ENCODE measurements at places on chromosomes 6 and 20.

DNA sequence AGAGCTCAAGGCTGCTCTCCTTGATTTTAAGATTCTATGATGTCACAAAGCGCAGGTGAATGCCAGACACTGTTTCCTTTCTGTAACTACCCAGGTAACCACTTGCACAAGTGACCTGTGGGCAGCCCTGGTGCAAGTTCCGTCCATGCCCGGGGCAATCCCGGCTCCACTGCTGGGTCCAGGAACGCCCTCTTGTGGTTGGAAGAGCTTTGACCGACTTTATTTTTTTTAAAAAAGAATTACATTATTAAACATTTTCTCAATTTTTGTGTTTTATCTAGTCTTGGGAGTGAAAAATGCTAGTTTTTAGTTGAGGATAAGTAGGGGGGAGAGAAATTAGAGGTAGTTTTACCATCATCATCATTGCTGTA lies 695.2 kb downstream of the QKI start:
- DNase-seq = no peak

DNA sequence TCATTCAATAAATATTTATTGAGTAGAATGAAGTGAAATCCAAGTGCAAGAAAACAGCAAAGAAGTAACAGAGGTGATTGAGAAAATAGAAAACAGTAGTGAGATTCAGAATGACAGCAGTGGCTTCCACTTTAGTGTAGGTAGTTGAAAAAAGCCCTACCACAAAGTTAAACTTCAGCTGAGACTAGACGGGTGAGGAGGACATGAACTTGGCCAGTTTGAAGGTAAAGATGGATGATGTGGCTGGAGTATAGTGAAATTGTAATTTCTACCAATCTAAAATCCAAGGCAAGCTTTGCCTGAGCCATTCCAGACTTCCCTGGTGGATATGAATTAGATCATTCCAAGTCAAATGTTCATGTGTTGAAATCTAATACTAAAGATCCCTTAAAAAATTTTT lies 32.6 kb upstream of the AHI1 start:
- DNase-seq = no peak

GRCh38 chr6:83511901-83512681 lies at the start of gene PRSS35:
TSS of gene PRSS35 (plus strand) at chr6:83512534. CDS start at chr6:83523442, 10,908 bp downstream.
- DNase-seq = no peak

- no peak for DNase-seq
Measured at GRCh38 chr6:139029470-139030227, 1.1 kb downstream of the ABRACL start.

DNA sequence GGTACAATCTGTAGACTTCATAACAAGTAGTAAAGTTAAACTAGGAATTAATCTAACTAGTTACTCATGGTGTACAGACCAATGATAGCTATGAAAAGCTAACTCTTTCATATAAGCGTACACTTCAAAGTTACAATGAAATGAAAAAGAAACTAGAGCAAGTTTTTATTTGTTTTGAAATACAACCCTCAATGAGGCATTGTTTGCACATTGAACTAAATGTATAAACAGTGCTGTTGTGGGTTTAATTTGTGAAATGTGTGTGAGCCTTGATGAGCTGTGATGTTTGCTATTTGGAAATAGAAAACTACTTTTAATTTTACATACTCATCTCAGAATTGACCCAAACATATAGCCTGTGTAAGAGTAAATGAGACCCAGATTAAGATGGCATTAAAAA lies 11.1 kb upstream of the EYA4 start:
- no peak for DNase-seq

DNA sequence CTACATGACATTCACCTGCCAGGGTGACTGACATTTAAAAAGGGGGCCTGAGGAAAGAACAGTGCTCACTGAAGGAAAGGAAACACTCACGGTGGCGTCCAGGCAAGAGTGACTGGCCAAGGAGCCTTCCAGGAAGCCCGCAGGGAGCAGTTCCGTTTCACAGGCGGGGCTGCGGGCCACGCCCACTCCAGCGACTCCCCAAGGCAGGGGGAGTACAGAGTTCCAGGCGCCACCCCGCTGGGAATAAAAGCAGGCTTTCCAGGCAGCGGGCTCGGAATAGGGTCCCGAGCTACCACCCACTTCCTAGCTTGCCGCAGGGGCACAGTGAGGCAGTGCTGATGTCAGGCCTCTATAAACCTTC lies 34.2 kb downstream of the PKIG start:
- no peak for DNase-seq

- no peak for DNase-seq
Measured at GRCh38 chr6:44917430-44917829, 410.7 kb upstream of the RUNX2 start.

- DNase-seq = no peak
Measured at GRCh38 chr6:148842296-148843019, 95.6 kb downstream of the UST start.

DNA sequence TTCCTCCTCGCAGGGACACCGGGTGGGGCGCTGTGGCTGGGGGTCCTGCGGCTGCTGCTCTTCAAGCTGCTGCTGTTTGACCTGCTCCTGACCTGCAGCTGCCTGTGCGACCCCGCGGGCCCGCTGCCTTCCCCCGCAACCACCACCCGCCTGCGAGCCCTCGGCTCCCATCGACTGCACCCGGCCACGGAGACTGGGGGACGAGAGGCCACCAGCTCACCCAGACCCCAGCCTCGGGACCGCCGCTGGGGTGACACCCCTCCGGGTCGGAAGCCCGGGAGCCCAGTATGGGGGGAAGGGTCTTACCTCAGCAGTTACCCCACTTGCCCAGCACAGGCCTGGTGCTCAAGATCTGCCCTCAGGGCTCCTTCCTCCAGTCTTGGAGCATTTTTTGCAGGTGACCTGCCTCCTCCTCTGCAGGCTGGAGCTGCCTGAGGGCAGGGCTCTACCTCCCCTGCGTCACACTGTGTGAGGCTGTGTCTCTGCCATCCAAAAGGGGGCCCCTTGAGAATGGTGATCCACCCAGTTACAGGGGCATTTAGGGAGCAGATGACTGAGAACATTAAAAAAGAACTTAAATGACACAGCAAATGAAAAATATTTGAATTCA lies 3.9 kb upstream of the CNPY3 start:
- no peak for DNase-seq

- DNase-seq = no peak
Measured at GRCh38 chr6:7254980-7255835, 57.8 kb downstream of the SSR1 start.

DNA sequence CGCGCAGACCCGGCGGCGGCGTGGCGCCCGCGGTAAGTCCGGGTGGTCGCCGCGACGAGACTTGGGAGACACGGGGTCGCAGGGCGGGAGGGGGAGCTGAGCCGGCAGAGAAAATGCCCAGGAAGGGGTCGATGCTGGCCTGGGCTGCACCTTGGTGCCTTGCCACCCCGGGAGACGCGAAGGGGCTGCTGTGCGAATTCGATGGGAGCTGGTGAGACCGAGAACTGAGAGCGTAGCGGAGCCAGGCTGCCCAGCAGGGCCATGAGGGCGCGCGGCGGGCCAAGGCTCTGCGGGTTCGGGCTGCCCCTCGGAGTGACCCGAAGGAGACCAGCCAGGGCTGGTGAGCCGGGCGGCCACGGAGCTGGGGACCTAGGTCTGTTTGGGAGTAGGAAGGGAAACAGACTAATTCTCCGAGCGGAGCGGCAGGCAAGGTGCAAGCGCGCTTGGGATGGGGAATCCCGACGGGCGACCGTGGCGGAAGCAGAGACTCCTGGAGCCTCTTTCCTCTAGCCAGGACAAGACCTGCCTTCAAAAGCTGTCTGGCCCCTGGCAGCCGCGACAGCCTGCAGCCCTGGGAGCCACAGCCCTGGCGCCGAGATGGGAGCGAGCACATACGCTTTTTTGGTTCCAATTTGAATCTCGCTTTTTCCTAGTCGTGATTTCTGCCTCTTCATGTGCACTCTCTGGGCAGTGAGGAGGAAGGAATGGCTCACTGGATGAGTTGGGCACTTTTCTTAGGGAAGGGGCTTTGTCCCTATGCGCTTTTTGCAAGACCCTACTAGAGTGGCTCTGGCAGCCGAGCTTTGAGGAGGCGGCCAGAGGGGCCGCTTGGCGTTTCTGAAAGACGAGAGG lies 691 bp downstream of the SYNDIG1 start:
- DNase-seq = no peak

DNA sequence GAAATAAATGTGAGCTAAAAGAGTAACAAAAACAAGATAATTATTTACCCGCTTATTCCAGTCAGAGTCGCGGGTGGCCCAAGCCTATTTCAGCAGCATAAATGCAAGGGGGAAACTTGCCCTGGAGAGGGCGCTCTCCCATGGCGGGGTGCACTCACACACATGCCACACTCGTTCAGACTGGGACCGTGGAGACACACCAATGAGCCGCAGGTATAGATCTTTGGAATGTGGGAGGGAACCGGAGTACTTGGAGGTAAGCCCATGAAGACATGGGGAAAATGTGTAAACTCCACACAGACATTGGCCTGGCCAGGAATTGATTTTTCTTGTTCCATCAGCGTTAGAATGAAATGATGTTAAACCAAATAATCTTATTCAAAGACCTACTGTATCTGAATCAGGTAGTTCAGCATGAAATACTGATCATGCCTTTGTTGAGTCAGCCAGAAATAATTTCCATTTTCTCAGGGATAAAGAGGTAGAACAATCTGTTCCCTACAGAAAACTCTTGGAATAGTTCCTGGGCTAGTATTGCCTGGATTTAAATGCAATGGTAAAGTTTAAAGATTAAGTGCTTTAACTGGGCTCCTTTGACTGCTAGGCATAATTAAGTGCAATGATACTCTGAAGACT lies 191.5 kb downstream of the MCHR2 start:
- DNase-seq = no peak

DNA sequence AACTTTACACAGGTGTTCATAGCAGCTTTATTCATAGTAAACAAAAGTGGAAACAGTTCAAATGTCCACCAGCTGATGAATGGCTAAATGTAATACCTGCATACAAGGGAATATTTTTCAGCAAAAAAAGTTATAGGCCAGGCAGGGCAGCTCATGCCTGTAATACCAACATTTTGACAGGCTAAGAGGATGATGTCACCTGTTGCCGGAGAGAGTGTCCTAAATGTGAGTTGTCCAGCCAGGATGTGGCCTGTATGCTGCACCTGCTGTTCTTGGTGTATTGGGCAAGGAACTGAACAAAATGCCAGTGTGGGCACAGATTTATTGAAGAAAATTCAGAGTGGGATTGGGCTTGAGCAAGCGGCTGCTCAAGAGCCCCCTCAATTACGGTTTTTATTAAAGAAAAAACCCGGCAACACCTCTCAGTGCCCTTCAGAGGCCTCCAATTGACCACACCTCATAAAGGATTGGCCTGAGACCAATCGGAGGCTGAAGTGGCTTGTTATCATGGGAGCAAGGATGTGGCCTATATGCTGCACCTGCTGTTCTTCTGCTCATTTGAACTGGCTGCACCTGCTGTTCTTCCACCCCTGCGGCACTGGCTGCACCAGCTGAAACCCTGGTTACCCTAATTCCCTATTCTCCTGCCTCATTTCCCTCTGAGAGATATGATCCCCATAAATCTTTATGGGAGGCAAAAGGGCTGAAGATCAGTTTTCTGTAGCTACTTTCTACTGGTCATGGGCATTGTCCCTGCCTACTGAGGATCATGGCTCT lies 164.3 kb upstream of the PROKR2 start:
- no peak for DNase-seq

- no peak for DNase-seq
Measured at GRCh38 chr6:130906736-130907381, 79.7 kb downstream of the SMLR1 start.

DNA sequence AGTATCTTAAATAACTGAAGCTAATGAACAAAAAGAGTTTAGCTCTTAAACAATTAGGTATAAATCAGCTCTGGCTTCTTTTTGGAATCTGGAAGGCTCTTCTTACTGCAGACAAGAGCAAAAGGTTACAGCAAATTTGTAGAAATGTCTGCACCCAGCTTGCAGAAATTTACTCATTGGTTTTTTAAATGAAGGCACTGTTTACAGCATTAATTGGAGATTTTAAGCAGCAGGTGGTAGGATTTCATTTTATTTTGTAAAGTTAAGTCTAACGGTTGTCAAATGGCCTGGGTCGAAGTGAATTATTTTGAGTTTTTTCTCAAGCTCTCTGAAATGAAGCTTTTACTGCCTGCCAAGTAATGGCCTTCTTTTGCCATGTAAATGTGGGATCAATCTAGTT lies 102.1 kb downstream of the NRSN1 start:
- DNase-seq = no peak

- no peak for DNase-seq
Measured at GRCh38 chr6:87049779-87050178, 45.1 kb downstream of the CGA start.

- no peak for DNase-seq
Measured at GRCh38 chr20:45095805-45096238, 5.1 kb downstream of the KCNS1 start.

GRCh38 chr6:134892362-134892761 lies 57.5 kb downstream of the ALDH8A1 start:
- DNase-seq = no peak

GRCh38 chr6:163655217-163656121 lies 241.0 kb downstream of the QKI start:
- no peak for DNase-seq

- no peak for DNase-seq
Measured at GRCh38 chr6:133218852-133219251, 22.3 kb upstream of the EYA4 start.

DNA sequence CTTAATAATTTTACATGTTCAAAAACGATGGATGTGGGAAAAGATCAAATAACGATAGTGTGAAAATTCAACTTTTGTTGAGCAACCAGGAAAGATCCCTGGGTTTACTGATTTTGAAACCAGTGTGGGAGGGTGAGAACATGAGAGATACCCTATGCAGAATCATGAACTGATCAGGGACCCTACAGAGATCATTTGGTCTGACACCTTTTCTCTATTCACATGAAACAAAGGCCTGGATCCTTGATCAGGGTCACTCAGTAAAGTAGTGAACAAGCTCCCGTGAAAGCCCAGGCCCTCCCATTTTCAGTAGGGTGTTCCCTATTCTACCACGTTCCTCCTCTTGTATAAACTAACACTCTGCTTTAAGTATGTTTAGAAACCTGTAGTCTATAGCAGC lies 60.5 kb upstream of the DUSP22 start:
- no peak for DNase-seq

- no peak for DNase-seq
Measured at GRCh38 chr6:90264561-90264960, 32.1 kb downstream of the BACH2 start.

- DNase-seq = no peak
Measured at GRCh38 chr6:30544666-30545272, 11.5 kb downstream of the GNL1 start.

DNA sequence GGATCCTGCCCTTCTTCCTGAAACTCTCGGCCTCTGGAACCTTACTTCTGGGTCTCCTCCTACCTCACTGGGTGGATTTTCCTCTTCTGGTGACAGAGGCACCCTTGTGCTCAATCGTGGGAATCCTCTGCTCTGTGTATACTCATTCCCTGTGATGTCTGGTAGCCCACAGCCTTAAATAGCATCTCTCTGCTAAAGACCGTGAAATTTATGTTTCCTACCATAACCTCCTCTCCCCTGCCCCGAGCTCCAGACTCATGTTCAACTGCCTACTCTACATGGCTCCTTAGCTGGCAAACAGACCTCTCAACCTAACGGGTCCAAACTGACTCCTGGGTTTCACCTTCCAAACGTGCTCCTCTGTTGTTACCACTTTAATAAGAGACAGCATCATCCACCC lies 9.9 kb downstream of the MMP9 start:
- no peak for DNase-seq

GRCh38 chr20:6636209-6637159 lies 131.0 kb upstream of the BMP2 start:
- peak; percentile 17 for DNase-seq

- DNase-seq = peak; percentile 10
Measured at GRCh38 chr6:8958894-8959511, 523.7 kb upstream of the SLC35B3 start.

- no peak for DNase-seq
Measured at GRCh38 chr20:2799271-2799670, 1.2 kb downstream of the CPXM1 start.

GRCh38 chr6:79797163-79797764 lies 150.1 kb downstream of the ELOVL4 start:
- no peak for DNase-seq
